ENCODE measurements at places on chromosomes 6 and 20.

DNA sequence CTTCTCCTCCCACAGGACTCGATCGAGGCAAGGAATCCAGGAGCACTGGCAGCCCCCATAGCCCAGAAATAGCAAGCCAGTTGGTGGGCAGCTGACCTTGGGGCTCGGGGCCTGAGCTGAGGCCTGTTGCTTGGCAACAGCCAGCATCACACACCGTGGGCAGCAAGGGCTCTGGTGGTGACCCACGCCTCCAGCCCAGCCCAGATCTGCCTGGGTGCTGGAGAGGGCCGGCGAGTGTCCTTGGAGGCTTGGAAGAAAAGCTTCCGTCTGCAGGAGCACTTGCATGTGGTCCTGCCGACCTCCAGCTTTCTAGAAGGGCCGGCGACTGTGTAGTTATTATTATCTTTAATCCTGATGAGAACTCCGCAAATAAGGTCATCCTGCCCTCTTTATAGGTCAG lies 67.3 kb downstream of the STK35 start:
- DNase-seq: no peak

DNA sequence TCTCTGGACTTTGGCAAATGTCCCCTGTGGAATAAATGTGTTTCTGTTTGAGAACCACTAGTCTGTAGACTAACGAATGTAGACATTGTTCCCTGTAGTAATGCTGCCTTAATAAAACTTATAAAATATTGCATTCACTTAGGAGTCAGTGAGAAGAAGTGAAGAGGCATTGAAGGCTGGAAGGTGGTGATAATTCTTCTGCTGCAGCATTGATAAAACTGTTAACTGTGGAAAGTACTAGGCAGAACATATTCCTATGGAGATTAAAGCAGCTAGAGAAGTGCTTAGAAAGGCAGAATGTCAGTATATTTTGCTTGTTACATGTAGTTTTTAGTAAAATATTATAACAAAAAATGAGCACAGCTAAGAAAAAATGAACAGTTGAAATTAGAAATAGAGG lies 4.8 kb downstream of the PGK2 start:
- DNase-seq: no peak

DNA sequence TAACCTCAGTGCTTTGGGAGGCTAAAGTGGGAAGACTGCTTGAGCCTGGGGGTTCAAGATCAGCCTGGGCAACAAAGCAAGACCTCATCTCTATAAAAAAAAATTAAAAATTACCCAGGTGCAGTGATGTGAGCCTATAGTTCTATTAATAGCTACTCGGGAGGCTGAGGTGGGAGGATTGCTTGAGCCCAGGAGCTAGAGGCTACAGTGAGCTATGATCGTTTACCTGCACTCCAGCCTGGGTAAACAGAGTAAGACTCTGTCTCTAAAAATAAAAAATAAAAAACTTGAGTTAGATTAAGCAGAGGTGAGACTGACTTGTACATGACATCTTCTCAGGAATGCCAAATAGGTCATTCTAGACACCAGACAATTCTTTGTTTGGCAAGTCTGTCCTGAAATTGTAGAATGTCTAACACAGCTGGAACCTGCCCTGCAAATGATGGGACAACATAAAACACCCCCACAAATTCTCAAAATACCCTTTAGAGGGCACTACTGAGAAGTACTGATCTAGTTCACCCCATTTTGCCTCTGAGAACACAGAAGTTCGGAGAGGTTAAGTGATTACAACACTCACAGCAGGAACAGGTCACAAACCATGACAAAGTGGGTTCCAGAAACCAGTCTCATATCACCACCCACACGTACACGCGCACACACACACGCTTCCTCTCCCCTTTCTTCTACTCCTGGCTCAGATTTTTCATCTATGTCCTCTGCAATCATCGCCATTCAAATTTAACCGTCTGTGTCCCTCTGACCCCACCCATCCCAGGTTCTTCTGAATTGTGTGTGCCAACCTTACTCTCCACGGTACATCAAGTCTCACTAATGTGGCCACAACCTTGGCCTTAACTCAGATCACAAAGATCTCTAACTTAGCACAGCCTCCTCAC lies 38.3 kb downstream of the ARHGAP18 start:
- DNase-seq: no peak

DNA sequence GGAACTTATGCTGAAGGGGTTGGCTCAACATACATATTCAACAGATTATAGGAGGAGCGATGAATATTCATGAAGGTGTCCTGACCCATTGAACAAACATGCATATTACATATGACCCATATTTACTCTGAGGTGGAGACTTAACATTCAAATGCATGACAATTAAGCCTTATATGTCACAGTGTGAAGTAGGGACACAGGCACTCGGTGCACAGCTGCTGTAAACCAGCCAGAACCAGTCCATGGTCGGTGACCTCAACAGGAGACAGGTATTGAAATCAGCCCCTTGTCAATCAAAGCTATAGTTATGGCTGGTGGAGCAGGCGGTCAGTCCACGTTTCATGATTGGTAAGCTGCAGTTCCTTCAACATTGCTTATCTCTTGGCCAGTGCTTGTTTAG lies 347.3 kb downstream of the THBS2 start:
- no peak for DNase-seq

DNA sequence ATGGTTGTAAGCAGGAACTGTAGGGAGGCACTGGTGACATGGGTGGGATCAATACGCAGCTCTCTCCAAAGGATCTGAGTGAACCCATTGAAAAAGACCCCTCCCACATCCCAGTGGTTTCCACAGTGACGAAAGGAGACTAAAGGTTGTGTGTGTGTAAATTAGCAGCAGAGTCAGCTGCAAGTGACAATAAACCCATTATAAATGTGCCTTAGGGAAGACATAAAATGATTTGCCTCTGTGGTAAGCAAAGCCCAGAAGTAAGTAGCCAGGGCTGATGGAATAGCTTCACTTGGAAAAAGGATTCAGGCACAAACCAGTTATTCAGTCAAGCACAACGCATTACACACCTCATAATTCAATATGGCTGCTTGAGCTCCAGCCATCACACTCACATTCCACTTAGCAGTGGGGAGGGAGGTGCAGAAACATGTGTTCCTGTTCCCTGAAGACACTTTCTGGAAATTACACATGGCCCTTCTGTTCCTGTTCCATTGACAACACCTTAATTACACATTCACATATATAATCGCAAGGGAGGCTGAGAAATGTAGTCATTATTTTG lies 231.4 kb downstream of the PREX1 start:
- no peak for DNase-seq

GRCh38 chr6:125804264-125804663 lies 13.5 kb downstream of the NCOA7 start:
- DNase-seq: no peak

DNA sequence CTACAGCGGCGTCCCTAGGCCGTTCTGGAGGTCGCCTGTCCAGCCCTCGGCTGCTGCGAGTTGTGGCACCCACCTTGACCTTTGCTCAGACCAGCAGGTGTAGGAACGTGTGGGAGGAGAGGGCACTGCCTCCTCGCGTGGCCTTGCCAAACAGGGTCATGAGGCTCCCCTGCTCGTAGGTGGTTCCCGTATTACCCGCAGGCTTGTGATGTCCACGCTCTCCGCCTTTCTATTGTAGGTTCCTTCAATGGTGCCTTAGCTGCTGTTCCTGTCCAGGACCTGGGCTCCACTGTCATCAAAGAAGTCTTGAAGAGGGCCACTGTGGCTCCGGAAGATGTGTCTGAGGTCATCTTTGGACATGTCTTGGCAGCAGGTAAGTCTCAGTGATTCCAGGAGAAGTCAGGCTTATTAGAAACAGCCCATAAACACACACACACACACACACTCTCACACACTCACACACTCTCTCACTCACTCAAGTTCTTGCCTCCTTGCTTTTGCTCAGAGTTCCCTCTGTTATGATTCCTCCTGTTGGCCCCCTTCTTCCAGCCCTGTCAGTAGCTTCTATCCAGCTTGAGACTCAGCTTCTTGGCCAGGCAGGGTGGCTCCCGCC lies 942 bp downstream of the ACAT2 start:
- no peak for DNase-seq

DNA sequence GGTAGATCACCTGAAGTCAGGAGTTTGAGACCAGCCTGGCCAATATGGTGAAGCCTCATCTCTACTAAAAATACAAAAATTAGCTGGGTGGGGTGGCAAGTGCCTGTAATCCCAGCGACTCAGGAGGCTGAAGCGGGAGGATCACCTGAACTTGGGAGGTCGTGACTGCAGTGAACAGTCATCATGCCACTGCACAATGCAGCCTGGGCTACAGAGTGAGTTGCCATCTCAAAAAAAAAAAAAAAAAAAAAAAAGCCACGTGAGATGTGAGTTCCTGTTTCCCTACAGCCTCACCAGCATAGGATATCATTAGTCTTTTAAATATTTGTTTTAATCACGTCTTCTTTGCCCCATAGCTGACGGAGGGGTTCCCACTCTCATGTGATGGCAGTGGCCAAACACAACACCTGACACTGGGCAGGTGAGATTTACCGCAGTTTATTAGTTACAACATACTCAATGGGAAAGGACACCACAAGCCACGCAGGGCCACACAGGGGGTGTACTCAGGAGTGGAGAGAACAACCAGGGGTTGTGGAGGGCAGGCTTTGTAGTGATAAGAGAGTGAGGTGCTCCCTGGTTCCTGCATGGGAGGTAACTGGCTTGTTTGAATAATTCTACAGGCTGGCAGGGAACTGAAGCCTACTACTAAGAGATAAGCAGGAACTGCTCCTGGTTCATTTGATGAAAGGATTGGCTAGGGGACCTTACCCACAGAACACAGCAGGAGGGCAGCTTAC lies 4.6 kb upstream of the LZTS3 start:
- no peak for DNase-seq

- peak; percentile 6 for DNase-seq
Observed at GRCh38 chr6:54059683-54060082, 51.6 kb upstream of the MLIP start.

GRCh38 chr6:2387445-2387844 lies 142.0 kb upstream of the GMDS start:
- no peak for DNase-seq

DNA sequence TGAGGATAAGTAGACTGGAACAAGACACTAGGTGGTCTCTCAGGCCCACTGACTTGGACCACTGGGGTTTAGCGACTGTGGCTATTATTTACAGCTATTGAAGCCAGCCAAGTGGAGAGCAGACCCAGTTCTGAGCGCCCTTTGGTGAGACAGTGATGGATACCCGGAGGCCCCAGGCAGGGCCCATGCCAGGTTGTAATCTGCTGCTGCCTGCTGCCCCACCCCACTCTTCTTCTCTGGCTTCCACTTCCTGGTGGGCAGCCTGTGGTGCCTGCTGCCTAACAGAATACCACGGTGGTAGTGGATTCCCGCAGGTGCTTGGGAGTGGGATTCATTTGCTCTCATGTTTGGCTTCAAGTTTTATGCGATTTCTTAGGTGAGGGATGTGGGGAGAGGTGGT lies 570 bp downstream of the RAB44 start:
- DNase-seq: no peak

DNA sequence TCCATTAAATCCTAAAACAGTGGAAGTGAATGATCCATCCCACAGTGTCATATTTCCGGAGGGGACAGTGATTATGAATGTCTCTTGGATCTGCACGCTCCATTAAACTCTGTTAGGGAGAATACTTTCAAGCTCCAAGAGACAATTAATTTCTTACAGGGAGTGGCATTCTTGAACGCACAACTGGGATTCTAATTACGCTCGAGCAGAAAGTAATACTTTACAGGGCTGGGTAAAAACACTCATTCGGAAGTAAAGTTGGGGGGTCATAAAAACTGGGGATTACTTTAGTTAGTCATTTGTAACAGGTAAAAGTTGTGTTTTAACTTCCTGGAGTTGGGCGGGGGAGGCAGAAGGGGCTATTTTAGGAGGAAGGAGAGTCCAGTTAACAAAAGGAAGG lies 151.8 kb downstream of the ZFP64 start:
- no peak for DNase-seq

DNA sequence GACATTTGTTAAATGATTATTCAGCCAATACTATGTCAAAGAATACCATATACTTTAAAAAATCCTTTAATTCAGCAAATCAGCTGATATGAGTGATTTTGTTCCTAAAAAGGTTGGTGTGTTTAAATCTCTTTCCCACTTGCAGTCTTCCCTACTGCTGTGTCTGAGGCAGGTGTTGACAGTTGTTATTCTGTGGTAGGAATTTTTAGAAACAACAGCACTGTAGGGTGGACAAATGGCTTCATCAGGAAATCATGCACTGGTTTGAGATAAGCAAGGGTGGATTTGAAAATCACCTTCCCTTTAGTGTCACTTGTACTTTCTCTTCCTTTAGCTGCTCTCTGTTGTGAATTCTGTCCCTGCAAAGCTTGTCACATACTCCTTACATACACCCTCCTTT lies 213.7 kb upstream of the SGK1 start:
- DNase-seq: no peak

GRCh38 chr20:49320460-49320859 lies 42.6 kb upstream of the ZNFX1 start:
- peak; percentile 55 for DNase-seq

- peak; percentile 45 for DNase-seq
Observed at GRCh38 chr6:109237077-109237985, 142.0 kb downstream of the CEP57L1 start.

DNA sequence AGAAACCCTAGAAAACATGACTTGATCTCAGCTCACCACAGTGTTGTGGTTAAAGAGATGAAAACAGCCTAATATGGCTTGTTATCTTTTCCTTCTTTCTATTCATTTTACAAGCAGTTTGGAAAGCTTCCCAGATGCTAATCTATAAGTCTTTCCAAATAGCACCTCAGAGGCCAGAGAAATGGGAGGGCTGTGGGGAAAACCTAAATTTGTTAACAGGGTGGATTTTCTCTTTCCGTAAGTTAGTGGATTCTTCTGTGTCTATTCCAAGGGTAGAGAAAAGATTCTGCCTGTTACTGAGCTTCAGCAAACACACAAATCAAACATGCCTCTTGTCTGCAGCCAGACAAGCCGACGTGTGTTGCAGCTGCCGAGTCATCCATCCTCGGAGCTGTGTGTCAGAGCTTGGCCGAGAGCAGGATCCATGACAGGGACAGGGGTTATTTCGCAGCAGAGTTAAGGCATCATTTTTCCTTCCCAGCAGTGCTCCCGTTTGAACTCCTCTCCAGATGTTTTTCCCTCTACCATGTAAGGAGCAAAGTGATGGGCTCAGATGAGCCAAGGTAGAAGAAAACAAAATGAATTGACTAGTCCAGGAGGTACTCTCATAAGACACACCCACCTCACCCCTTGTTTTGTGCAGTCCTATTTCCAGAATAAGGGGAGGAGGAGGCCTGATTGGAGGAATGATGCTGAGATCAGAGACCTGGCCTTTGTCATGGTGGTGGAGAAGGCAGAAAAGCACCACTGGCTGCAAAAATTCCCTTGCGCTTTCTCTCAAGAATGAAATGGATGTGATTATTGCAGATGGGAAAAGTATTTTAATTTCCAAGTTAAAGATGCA lies 560.0 kb downstream of the C6orf118 start:
- DNase-seq: peak; percentile 83

- DNase-seq: no peak
Observed at GRCh38 chr6:1665214-1665613, 55.5 kb downstream of the FOXC1 start.

DNA sequence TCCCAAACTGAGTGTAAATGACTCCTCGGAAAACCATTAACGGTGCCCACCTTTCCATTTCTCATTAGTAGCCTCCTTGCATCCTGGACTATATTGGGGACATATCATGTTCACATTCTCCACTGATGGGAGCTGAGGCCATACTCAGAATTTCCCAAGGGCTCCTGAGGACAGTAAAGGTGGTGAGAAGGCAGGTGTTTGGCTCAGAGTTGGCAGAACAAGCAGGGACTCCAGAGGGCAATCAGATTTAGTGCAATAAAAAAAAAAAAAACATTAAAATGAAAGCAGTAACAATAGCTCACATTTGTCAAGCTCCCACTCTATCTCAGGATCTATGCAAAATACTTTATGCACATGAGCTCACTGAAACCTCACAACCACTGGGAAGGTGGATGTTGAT lies 401.4 kb downstream of the MAFB start:
- no peak for DNase-seq

- peak; percentile 75 for DNase-seq
Observed at GRCh38 chr6:126337323-126337722, 2.6 kb upstream of the CENPW start.

Data from AG08395 (cell line).